ENCODE measurements at places on chromosomes 5 and 9.
A peak's percentile ranks its signal among the peaks of the same experiment; 100 is the strongest.

DNA sequence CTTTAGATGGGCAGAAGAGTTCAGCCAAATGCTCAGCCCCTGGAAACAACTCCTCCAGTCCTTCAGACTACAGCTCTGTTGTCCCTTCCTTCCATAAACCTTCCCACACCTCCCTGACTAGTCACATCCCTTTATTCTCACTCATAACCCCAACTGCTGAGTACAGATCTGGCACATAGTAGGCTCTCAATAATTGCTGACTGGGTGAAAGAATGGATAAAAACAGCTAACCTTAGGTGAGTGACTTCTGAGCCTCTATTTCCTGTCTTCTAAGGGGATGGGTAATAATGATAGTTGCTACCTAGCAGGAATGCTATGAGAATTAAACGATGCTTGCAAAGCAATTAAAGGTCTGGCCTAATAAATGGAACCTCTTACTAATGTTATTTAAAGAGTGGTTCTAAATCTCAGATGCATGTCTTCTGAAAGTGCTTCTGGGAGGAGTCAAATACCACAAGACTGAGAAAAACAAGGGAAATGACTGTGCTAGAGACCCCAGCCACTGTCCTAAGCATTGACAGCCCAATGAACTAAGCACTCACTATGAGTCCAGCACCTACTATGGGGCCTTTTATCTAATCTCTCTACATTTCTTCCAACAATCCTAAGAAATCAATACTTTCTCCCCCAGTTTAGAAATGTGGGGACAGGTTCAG is 2.5 kb upstream of the NR6A1 start:
- no peak for DNase-seq

DNA sequence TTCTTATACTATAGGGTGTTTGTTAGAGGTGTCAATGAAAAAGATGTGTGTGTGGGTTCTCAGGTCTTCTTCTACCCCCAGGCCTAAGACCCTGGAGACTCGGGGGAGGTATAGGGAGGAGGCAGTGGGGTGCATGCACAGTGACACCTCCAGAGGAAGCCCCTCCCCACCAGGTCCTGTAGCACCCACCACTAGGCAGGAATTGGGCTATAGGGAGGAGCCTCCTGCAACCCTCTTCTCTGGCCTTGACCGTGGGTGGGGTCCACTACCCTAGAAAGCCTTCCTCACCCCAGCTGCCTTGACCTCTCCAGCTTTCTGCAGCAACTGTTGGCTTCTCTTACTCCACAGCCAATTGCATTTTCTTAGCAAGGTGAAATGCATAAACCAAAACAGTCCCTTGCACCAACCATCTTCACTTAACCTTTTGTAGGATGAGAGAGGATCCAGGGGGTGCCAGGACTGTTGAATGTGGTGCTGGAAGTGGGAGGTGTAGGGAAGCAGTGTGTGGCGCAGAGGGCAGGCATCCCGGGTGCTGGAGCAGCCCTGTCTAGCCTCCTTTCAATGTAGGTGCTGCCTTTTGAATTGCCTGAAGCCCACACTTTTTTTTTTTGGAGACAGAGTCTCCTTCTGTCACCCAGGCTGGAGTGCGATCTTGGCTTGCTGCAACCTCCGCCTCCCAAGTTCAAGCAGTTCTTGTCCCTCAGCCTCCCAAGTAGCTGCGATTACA is 128.5 kb downstream of the RGS3 start:
- DNase-seq, result no peak

- no peak for DNase-seq
Measured at GRCh38 chr9:89951675-89952074, 346.9 kb downstream of the GADD45G start.

DNA sequence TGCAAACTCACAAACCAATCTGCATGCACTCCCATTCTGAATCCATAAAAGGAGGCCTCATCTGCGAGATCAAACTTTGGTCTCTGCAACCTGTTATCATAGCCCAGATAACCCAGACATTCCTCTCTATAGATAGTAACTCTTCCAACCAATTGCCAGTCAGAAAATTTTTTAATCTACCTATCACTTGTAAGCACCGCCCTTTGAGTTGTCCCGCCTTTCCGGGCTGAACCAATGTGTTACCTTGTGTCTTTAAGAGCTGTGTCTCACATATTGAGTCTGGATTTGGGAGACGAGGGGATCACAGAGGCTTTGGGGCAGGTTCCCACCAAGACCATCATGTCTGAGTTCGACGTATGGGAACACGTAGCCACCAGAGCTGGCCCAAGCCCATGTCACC is 91.1 kb upstream of the PPP1R26 start:
- DNase-seq, result no peak

DNA sequence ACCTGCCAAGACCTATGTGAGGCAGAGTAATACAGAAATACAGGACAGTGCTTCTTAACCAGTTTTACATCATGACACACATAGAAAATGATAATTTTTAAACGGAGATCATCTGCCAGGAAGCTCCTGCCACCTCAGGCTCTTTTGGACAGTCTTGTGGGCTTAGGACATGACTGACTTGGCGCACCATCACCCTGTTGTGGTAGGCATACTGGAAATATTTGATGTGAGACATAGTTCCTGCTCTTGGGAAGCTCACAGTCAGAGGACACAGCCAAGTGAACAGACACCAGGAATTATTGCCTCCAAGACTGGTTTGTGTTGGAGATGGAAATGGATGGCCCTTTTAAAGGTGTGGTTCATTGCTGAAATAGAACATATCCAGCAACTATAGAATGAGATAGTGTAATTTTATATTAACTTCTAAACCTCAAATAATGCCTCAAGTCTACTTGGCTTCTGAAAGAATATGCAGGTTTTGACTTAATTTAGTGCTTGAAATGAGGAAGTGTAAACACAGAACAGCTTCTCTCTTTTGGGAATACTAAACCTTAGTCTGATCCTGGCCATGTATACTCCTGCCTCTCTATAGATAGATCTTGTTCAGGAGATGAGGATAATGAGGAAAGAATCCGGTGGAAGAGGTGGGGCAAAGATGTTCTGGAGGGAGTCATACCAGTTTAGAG is 19.7 kb downstream of the CPEB4 start:
- DNase-seq, result no peak

- DNase-seq, result no peak
Measured at GRCh38 chr9:88173378-88173999, 35.2 kb upstream of the SPATA31C2 start.

- peak; percentile 30 for DNase-seq
Measured at GRCh38 chr9:134381671-134382516, 55.6 kb downstream of the RXRA start.

Data from stimulated activated CD4-positive, alpha-beta T cell treated with anti-CD3 and anti-CD28 coated beads, Interleukin-4, amount 100 ng/mL, for 48 hours (primary cell).